Activated CD4-positive, alpha-beta memory T cell treated with anti-CD3 and anti-CD28 coated beads, Interleukin-2, amount 10 ng/mL, durations not matched to agents 7 days and 5 days (primary cell): ENCODE measurements at places on chromosomes 6 and 20. TPM values are rescaled to one million over a fixed set of nuclear protein-coding genes. Genes with fewer than 3 reads are reported as not detected.

DNA sequence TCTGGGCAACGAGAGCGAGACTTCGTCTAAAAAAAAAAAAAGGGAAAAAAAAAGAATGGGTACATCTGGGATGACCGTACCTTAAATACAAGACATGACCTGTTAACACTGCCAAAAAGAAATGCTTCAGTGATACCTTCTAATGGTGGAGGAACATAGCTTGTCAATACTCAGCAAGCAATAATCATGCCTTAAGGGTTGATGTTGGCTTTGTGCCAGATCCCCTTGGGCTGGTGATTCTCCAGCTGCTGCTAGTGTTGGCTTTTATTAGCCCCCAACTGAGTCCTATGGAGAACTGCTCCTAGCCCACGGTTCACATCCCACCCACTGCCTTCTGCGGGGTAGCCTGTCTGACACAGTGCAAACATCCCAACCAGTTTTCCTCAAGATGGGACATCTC lies 134.9 kb downstream of the PLCB1 start:
- DNase-seq, result no peak

GRCh38 chr6:106188104-106188794 lies 102.1 kb downstream of the PRDM1 start:
- DNase-seq, result no peak

DNA sequence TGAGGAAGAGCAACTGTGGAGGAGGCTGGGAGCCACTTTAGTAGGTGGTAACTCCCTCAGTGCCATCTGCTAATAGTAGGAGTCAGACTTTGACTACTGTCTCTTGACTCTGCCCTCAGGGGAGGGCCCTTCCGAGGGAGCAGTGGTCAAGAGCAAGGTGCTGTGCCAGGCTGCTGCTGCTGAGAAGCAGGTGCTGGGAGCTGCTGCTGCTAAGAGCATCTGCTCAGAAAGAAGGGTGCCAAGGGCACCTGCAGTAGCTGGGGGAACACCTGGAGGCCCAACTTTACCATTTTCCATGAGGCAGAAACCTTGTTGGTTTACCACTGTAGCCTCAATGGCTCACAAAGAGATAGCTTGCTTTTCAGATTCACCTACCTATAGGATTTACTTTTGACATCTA lies 18.5 kb downstream of the GGTLC1 start:
- DNase-seq, result no peak

The CDH4 gene
- 0.20 TPM for total RNA-seq

GRCh38 chr6:166076625-166077024 lies 91.0 kb downstream of the TBXT start:
- DNase-seq, result no peak

- DNase-seq, result no peak
These were observed 13.3 kb downstream of the SNX5 start for GRCh38 chr20:17955302-17955701.

- no peak for DNase-seq
These were observed 157.2 kb upstream of the CARMIL1 start for GRCh38 chr6:25122001-25122400.

The SIM1 gene
- 0.08 TPM for total RNA-seq

- DNase-seq, result no peak
These were observed 70.2 kb downstream of the EYA2 start for GRCh38 chr20:46964618-46965455.

DNA sequence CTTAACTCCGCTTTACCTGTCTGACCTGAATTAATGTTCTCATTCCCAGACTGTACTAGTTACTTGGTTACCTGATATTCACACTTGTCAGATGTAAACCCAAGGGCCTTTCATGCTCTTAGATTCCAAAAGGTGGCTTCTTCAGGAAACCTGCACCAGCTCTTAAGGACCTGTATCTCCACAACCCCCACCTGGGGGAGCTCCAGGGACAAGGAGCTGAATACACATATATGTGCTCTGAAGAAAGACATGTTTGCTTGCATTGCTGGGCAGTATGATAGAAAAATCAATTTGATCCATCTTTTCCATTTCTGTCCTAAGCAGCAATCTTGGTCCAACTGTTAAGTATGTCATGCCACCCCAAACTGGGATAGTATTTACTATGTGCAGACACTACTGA lies 64.8 kb upstream of the POU3F2 start:
- no peak for DNase-seq

The COL19A1 gene
- 0.03 TPM for total RNA-seq

DNA sequence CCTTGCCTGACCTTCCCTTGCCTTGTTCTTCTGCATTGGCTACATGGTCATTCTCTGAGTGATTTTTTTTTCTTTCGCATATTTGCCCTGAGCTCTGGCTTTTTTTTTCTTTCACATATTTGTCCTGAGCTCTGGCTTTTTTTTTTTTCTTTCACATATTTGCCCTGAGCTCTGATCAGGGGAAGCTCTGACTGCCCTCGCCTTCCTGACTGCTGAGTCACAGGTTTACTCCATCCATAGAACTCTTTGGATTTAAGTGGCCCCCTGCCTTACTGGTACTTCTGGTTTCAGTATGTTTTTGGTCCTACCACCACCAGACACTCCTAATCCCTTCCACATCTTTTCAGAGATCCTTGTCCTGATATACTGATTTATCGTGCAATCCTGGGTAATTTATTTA lies 201.1 kb downstream of the OGFRL1 start:
- no peak for DNase-seq

DNA sequence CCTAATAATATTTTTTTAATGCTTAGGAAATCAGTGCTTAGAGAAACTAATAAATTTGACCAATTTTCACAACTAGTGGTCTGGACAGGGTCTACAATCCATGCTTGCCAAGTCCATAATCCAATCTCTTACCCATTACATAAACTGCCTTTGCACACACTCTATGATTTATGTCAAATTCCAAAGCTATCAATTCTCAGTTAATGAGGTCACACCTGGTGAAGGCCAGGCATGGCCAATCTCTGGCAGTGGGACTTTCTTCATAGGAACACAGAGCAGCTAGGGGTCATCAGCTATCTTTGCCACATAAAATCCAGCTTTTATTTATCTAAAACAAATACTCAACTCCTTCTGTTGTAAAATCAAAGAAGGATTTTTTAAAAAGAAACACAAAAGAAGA lies 21.2 kb downstream of the PAK5 start:
- no peak for DNase-seq

DNA sequence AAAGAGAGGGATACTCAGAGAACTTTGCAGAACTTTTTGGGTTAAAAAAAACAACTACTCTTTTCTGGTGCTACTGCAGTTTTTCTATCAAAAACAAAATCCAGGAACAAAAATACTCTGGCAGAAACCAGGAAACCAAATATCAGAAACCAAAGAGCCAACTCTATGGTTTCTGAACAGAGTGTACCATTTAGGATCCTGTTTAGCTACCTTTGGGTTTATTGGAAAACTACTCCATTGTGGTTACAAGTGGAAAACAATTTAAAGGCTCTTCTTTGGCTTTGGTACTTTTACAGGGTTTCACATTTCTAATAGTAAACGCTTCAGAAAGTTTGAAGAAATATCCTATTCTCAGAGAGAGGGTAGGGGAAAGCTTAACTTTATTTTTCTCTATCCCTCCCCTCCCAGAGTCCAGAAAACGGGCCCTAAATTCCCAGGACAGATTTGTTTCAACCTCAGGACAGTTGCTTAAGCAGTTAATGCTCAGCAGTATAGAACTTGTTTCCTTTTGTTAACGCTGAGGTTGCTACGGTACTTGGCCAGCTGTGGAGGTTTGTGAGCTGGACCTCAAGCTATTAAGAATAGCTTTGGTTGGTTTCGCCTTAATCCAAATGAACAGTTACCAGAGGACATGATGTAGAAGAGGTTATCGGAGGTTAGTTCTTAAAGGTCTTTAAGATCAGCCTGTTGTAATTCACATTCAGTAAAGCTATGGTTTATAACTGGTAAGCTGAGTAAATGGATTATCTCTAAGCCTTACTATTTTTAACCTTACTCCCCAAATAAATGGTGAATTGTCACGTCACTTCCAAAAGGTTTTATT lies 47.9 kb downstream of the FOXO3 start:
- DNase-seq, result no peak

The RIMS1 gene
- not detected for total RNA-seq

The NOP56 gene
- total RNA-seq, result 285 TPM

The ASIP gene
- total RNA-seq, result not detected

The ZBP1 gene
- 57.7 TPM for total RNA-seq

GRCh38 chr20:52261792-52262191 lies 70.2 kb upstream of the ZFP64 start:
- DNase-seq, result no peak

The CLPSL1 gene
- not detected for total RNA-seq

DNA sequence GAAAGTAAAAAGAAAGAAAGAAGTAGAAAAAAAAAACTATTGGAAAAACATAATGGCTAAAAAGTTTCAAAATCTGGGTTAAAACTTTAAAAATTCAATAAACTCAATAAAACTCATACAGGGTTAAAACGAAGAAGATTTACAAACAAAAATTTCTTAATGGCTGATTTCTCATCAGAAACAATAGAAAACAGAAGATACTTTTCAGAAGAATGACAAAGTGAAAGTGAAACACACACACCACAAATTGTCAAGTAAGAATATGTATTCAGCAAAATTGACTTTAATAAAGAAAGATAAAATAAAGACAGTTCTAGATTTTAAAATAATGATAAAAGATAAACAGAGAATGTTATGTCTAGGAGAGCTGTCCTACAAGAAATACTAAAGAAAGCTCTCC lies 618.9 kb upstream of the GJE1 start:
- DNase-seq, result no peak

The POU5F1 gene
- not detected for total RNA-seq

- DNase-seq, result no peak
These were observed 1097.2 kb upstream of the GJE1 start for GRCh38 chr6:141035312-141036200.

DNA sequence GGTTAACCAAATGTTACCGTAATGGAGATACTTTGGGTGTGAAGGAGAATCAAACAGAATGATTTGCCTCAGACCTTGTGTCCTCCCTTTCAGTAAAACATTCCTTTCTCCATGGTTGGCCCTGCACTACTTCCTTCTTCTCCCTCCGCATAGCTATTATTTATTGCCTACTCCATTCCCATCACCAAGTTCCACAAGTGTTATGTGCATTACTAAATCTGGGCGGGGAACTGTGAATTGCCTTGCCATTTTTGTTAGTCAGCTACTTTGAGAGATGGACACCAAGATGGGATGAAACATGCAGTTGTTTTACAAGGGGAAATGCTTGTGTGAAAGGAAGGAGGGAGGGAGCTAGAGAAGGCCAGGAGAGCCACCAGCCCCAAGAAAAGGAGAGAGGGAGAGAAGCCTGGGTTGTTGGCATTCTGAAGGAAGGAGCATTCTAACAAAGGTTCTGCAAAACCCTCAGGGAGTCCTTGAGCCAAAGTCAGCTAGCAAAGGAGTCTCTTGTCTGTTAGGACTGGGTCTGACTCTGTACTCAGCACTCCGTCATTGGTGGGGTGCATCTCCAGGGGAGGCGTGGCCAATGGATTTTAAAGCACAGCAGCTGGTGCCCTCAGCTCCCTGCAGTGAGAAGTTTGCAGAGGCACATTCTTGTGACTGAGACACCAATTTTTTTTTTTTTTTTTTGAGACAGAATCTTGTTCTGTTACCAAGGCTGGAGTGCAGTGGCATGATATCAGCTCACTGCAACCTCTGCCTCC lies 83.6 kb upstream of the CHD6 start:
- no peak for DNase-seq

DNA sequence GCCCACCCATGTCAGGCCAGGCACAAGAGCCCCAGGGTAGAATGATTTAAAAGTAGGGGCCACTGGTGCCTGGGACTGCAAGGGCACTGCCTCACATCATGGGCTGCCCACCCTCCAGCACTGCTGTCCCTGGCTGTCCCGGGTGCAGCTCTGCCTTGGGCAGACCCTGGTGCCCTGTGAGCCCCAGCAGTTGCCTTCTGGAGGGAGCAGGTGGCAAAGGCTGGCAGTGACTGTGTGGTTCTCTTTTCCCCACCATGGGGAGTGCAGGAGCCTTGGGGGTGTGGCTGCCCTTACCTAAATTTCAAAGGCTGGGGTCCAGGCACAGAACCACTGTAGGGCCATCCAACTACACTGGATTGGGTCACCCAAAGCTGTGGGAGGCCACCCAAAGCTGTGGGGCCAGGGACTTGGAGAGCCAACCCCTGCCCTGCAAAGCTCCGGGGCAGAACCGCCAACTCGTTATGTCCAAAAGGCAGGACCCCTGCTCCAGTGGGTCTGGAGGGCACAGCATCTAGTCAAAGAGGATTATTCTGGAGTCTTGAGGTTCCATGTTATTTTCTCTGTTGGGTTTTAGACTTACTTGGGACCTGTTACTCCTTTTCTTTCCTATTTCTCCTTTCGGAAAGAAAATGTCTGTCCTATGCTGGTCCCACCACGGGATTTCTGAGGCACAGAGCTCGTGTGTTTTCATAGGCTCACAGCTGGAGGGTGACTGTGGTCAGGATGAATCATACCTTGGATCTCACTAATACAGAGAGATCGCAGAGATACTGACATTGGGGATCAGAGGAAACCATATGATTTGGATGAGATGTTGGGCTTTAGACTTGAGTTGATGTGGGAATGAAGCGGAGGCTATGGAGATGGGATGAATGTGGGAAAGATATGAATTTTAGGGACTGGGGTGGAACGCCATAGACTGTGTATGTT lies 65.3 kb downstream of the RAMACL start:
- no peak for DNase-seq

DNA sequence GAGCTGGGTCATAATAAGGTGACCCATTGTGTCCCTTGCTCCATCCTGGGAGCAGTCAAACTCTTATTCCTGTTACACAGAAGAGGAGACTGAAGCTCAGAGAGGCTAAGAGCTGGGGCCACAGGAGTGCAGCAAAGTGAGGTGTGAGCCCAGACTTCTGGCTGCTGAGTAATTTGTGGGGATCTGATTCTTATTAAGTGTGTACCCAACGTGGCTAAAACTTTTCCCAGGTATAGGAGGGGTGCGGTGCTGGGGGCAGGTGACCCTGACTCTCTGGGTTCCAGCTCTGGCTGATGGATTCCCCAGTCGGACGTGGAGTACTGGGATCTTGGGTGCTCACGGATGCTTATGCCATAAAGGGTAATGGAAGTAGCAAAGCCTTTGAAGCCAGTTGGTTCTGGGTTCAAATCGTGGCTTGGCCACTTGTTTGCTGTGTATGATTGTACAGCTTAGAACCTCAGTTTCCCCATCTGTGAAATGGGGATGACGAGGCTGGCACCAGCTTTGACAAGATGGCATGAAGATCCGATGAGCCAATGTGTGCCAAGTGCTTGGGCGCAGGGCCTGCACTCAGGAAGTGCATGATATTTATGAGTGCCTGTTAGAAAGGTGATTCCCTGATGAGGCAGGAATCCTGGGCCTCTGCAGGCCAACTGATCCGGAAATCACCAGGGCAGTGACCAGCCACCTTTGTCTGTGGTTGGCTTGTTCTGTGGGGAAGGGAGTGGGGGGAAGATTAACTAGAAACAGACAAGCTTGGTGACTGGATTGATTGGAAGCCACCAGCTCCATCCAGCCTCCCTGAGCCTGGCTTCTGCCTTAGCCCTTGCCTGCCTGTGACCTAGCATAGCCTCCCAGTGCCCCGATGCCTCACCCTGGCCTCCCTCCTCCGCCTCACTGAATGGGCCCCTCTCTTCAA lies 6.0 kb downstream of the SRC start:
- no peak for DNase-seq

The REM1 gene
- total RNA-seq, result not detected

- no peak for DNase-seq
These were observed 53.6 kb upstream of the TRERF1 start for GRCh38 chr6:42505385-42505718.
